ENCODE measurements at places on chromosomes 4 and X.

GRCh38 chr4:118760493-118760892 is 75.3 kb downstream of the METTL14 start:
- no peak for DNase-seq

DNA sequence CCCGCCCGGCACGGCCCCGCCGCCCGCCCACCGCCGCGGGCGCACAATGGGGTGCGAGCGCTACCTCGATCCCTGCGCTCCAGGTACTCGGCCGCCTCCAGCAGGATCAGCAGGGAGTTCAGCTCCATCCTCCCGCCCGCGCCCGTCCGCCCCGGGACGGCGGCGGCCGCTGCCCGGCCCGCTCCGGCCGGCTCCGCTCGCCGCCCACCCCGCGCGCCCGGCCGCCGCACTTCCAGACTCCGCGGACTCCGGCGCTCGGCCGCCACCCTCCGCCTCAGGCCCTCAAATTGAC is at the start of gene MXD4:
TSS of gene MXD4 (minus strand) at position 257 of the 292 bp plus-strand sequence. CDS start at position 128, 129 bp downstream.
- no peak for DNase-seq

DNA sequence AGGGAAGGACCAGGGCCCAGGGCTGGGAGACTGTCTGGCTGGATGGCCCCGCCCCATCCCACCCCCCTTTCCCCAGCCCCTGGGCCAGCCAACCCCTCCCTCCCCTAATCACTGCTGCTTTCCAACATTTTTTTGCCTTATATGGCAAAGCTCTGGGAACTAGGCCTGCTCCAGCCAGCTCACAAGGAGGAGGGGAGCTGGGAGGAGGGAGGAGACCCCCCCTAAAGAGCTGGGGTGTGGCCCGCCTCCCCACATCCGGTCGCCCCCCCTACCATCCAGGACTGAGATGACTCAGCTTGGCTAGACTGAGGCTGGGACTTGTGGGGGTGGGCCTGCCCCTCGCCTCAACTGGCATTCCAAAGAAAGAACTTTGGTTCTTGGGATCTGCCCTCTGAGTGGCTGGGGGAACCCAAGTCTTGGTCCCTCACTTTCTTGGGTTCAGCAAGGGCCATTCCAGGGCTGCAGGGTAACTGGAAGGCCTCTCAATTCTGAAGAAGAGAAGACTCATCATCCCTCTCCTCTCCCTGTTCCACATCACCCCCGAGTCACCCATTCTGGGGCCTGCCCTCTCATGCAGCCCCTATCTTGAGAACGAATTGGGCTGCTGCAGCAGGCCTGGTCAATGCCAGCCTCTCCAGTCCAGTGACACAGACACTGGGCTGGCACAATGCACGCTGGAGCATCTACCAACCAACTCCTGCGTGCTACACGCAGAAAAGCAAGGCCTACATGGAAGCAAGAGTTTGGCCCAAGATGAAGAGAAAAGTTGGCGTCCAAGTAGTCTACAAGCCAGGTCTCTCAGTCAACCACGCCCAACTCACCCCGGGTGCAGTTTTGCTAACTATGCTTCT is 4.8 kb downstream of the FLNA start:
- peak; percentile 51 for DNase-seq

GRCh38 chrX:24014388-24015018 is 12.5 kb downstream of the KLHL15 start:
- no peak for DNase-seq

DNA sequence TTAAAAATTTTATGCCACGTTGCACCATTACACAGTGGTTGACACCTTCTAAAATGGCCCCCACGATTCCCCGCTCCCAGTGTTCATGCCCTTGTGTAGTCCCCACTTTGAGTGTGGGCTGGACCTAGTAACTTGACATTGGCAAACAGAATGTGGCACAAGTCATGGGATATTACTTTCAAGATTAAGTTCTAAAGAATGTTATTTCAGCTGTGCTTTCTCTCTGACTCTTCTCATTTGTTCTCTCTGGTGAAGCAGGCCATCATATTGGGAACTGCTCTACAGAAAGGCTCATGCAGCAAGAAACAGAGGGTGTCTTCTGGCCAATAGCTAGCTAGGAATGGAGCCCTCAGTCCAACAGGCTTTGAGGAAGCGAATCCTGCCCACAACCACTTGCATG is 67.1 kb downstream of the ATXN3L start:
- DNase-seq, result no peak
